ENCODE measurements at places on chromosomes 1 and 21.
A peak's percentile ranks its signal among the peaks of the same experiment; 100 is the strongest.

GRCh38 chr21:41678924-41679318, 87.9 kb downstream of the RIPK4 start:
- no peaks in the 10 kb centered on the region for H3K27me3 ChIP-seq
- H3K4me3 ChIP-seq, result no peak overlapping the region
- peak overlapping the region; percentile 58 for H3K27ac ChIP-seq
- H3K4me1 ChIP-seq, result no peaks in the 10 kb centered on the region
- DNase-seq, result peak; percentile 88
- no peaks in the 10 kb centered on the region for H3K36me3 ChIP-seq

GRCh38 chr1:24972221-24972914, 42.3 kb upstream of the RUNX3 start:
- H3K4me1 ChIP-seq, result no peaks in the 10 kb centered on the region
- H3K4me3 ChIP-seq, result no peak overlapping the region
- H3K36me3 ChIP-seq, result no peaks in the 10 kb centered on the region
- H3K27me3 ChIP-seq, result peaks cover 35% of the 10 kb centered on the region
- DNase-seq, result no peak

DNA sequence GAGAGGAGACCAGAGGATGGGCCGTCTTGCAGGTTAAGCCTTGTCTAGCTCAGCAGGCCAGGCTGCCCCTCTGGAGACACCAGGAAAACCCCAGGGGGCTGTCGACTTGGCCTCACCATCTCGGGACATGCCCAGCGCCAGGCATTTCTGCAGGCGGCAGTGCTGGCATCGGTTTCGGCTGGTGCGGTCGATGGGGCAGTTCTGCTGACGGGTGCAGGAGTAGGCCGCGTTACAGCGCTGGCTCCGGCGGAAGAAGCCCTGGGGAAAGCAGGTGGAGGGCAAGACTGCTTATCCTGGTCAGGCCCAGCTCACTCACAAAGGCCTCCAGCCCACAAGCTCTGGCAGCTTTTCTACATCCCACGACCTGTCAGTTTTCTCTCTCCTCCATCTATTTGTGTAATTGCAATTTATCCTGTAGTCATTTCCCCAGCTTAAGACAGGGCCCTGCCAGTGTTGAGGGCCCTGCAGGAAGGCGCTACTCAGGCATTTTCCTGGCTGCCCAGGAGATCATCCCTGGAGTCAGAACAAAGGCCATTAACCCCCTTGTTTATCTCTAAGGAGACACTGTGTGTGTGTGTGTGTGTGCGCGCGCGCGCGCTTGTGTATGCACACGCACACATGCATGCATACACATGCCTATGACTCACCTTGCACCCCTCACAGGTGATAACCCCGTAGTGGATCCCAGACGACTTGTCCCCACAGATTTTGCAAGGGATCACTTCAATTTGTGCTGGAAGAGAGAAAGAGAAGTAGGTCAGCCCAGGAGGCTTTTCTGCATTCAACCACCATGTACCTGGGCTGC, 11.5 kb upstream of the LINGO4 start:
- H3K4me3 ChIP-seq, result no peak overlapping the region
- no peaks in the 10 kb centered on the region for H3K36me3 ChIP-seq
- H3K27ac ChIP-seq, result no peak overlapping the region
- H3K4me1 ChIP-seq, result no peaks in the 10 kb centered on the region

DNA sequence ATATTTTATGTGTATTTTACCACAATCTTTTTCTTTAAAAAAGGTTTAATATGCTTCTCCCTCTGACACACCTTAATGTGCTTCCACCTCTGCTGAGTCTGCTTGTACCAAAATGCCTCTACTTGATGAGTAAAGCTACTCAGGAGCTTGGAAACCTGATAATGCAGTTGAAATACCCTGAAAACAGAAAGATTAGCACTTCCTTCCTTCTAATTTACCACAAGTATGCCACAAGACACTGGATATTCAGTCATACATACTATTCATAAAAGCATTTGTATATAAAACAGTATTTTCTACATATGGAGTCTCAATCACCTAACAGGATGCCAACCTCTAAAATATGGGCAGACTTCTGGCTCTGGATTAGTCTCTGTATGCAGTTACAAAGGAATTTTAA, 55.0 kb downstream of the SLC35D1 start:
- peaks cover 23% of the 10 kb centered on the region for H3K4me1 ChIP-seq
- H3K4me3 ChIP-seq, result no peak overlapping the region
- no peaks in the 10 kb centered on the region for H3K27me3 ChIP-seq
- no peak for DNase-seq
- no peaks in the 10 kb centered on the region for H3K36me3 ChIP-seq

DNA sequence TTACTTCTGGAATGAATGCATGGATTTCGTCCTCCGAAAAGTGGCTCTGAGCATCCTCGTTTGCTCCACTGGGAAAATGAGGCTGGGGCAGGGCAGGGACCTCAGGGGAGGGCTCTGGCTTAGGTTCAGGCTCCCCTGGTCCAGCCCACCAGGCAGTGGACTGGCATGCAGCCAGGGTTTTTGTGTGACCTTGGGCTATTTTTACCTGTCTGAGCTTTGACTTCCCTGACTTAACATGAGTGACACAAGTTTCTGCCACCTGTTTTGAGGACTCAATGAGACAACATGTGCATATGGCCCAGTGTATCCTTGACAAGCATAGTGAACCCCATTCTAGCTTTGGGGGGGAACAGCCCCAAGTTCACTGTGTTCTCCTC, 32.6 kb upstream of the EDN2 start:
- DNase-seq, result no peak
- H3K4me3 ChIP-seq, result no peak overlapping the region
- peaks cover 21% of the 10 kb centered on the region for H3K4me1 ChIP-seq
- H3K27me3 ChIP-seq, result no peaks in the 10 kb centered on the region
- H3K36me3 ChIP-seq, result no peaks in the 10 kb centered on the region

GRCh38 chr1:172141341-172141881, 279.1 kb upstream of the C1orf105 start:
- no peaks in the 10 kb centered on the region for H3K4me1 ChIP-seq
- peak overlapping the region; percentile 82 for H3K27ac ChIP-seq
- no peaks in the 10 kb centered on the region for H3K27me3 ChIP-seq
- H3K4me3 ChIP-seq, result peak overlapping the region; percentile 64
- DNase-seq, result no peak

GRCh38 chr1:76005765-76006164, 68.8 kb upstream of the ST6GALNAC3 start:
- no peaks in the 10 kb centered on the region for H3K36me3 ChIP-seq
- no peaks in the 10 kb centered on the region for H3K27me3 ChIP-seq
- no peak overlapping the region for H3K27ac ChIP-seq
- no peak overlapping the region for H3K4me3 ChIP-seq
- no peaks in the 10 kb centered on the region for H3K4me1 ChIP-seq

DNA sequence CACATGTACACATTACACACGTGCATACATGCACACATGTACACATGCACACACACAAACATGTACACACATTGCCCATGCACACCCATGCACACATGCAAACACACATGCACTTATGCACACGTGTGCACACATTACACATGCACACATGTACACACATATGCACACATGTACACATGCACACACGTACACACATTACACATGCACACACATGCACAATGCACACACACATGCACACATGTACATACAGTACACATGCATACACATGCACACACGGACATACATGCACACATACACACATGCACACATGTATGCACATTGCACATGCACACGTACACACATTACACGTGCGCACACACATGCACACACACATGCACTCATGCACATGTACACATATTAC, 95.3 kb upstream of the TTC34 start:
- H3K36me3 ChIP-seq, result no peaks in the 10 kb centered on the region
- H3K4me1 ChIP-seq, result no peaks in the 10 kb centered on the region

DNA sequence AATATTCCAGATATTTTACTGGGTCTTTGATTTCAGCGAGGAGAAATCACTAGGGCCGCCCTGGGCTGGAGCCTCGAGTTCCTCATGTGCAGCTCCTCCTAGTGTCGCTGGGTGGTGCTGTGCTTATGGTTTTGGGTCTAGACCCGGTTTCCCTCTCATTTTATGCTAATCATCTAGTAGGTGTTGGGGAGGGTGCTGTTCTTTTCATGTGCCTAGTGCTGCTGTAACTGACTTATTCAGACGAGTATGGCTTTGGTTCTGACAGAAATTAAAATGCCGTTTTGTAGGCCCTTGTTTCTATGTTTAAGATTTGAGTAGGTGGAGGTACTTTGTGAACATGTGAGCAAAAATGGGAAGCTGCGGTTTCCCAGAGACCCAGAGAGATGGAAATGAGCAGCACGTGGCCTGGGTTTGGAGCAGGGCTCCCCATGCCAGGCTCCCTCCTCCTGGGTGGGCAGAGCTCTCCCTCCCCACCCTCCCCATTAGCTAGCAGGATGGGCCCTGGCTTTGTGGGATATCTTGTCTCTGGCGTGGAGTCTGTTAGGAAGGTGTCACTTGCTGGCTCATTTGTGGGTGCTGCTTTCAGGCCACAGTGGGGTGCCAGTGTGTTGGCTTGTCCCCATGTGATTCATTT, 74.0 kb upstream of the GPR88 start:
- H3K36me3 ChIP-seq, result no peaks in the 10 kb centered on the region
- H3K4me3 ChIP-seq, result no peak overlapping the region
- no peaks in the 10 kb centered on the region for H3K4me1 ChIP-seq
- H3K27me3 ChIP-seq, result no peaks in the 10 kb centered on the region

DNA sequence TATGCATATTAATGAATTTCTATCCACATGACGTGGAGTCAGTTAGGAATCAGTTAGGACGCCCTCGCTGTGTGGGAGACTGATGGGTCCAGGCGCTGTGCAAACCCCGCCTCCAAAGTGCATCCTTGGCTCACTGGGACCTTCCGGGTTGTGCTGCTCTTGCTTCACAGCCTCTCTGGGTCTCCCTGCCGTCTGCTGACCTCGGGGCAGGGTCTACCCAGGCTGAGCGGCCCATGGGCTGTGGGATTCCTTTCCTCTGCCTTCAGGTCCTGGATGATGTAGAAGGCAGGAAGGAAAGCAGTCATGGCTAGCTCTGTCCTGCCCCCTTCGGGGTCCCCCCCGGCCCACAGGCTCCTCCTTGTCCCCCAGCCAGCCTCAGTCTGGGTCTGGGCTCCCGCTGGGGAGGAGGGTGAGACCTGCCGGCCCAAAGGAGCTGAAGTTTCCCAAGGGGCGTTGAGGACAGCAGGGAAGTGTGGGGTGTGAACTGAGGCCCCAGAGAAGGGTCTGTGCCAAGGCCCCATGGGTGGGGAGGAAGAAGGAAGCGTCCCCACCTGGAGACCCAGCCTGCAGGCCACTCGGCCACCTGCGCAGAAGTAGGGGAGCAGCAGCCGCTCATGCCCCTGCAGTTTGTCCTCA, 24.6 kb upstream of the CDK11A start:
- H3K4me3 ChIP-seq, result no peak overlapping the region
- H3K4me1 ChIP-seq, result no peaks in the 10 kb centered on the region
- H3K36me3 ChIP-seq, result peaks cover 18% of the 10 kb centered on the region
- no peak overlapping the region for H3K27ac ChIP-seq
- H3K27me3 ChIP-seq, result no peaks in the 10 kb centered on the region
- DNase-seq, result no peak

- no peak for DNase-seq
- no peak overlapping the region for H3K4me3 ChIP-seq
Measured at GRCh38 chr1:244352156-244352830, 99.4 kb downstream of the ADSS2 start.

- H3K4me3 ChIP-seq, result no peak overlapping the region
- H3K4me1 ChIP-seq, result no peaks in the 10 kb centered on the region
- H3K27me3 ChIP-seq, result peaks cover 67% of the 10 kb centered on the region
- no peak overlapping the region for H3K27ac ChIP-seq
- DNase-seq, result no peak
Measured at GRCh38 chr1:24868016-24868875, 61.8 kb downstream of the RUNX3 start.

GRCh38 chr1:21775985-21776562, 6.9 kb downstream of the USP48 start:
- H3K27me3 ChIP-seq, result no peaks in the 10 kb centered on the region
- no peak overlapping the region for H3K27ac ChIP-seq
- DNase-seq, result no peak
- H3K36me3 ChIP-seq, result no peaks in the 10 kb centered on the region
- H3K4me1 ChIP-seq, result peaks cover 14% of the 10 kb centered on the region

GRCh38 chr1:151615711-151616504, 4.1 kb downstream of the SNX27 start:
- H3K36me3 ChIP-seq, result no peaks in the 10 kb centered on the region
- no peak overlapping the region for H3K4me3 ChIP-seq
- H3K4me1 ChIP-seq, result no peaks in the 10 kb centered on the region
- DNase-seq, result no peak
- H3K27me3 ChIP-seq, result no peaks in the 10 kb centered on the region

- DNase-seq, result no peak
- no peaks in the 10 kb centered on the region for H3K4me1 ChIP-seq
- no peaks in the 10 kb centered on the region for H3K36me3 ChIP-seq
- no peak overlapping the region for H3K27ac ChIP-seq
- H3K4me3 ChIP-seq, result no peak overlapping the region
Measured at GRCh38 chr21:31236528-31236927, 107.5 kb downstream of the TIAM1 start.

GRCh38 chr1:218156595-218156994, 128.5 kb upstream of the RRP15 start:
- DNase-seq, result no peak
- H3K36me3 ChIP-seq, result no peaks in the 10 kb centered on the region
- H3K4me1 ChIP-seq, result no peaks in the 10 kb centered on the region
- H3K27me3 ChIP-seq, result no peaks in the 10 kb centered on the region
- H3K4me3 ChIP-seq, result no peak overlapping the region

DNA sequence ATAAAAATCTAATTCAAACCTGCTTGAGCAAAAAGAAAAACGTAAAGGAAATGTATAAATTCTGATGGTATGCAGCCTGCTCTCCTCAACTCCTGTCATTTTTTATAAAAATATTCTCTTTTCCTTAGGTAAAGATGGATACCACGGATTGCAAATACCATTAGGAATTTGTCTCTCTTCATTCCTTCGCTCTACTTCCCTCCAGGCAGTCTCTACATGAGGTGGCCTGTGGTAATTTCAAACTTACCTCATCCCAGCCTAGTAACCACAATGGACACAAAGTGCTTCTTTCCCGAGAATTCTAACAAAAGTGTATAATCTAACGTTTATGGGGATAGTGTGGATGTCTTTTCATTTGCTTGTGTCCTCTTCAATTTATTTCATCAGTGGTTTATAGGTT, 239.5 kb upstream of the LRRC7 start:
- no peak overlapping the region for H3K27ac ChIP-seq
- no peaks in the 10 kb centered on the region for H3K27me3 ChIP-seq
- H3K4me1 ChIP-seq, result no peaks in the 10 kb centered on the region
- no peak for DNase-seq
- no peak overlapping the region for H3K4me3 ChIP-seq

DNA sequence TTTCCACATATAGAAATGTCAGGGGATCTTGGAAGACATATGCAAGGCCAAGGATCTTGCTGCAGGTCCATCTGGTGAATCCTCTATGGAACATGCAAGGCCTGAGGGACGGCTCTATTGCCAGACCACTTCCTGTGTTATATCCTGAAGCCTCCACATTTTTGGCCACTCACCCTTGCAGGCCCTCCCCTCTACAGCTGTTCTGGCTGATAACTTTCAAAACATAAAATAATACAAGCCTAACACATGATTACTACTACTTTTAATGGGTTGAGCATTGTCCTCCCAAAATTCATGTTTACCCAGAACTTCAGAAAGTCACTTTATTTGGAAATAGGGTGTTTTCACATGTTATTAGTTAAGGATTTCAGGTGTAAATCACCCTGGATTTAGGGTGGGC, 18.5 kb upstream of the LYPLAL1 start:
- no peaks in the 10 kb centered on the region for H3K27me3 ChIP-seq
- H3K4me1 ChIP-seq, result no peaks in the 10 kb centered on the region
- DNase-seq, result no peak
- no peaks in the 10 kb centered on the region for H3K36me3 ChIP-seq

GRCh38 chr1:14853518-14853917, 255.0 kb downstream of the KAZN start:
- H3K27me3 ChIP-seq, result no peaks in the 10 kb centered on the region
- no peaks in the 10 kb centered on the region for H3K36me3 ChIP-seq
- H3K27ac ChIP-seq, result no peak overlapping the region
- no peak overlapping the region for H3K4me3 ChIP-seq
